Activated naive CD8-positive, alpha-beta T cell treated with anti-CD3 and anti-CD28 coated beads, Interleukin-2, amount 10 ng/mL, durations not matched to agents 7 days and 5 days (primary cell): ENCODE measurements at places on chromosomes 12 and 14. TPM values are rescaled to one million over a fixed set of nuclear protein-coding genes. Genes with fewer than 3 reads are reported as not detected.
A peak's percentile ranks its signal among the peaks of the same experiment; 100 is the strongest.

Gene TC2N
- 163 TPM for total RNA-seq

Gene CSRNP2
- total RNA-seq, result 20.0 TPM

Gene TAS2R42
- total RNA-seq, result not detected

Gene PLA2G1B
- total RNA-seq, result not detected

Gene CLEC9A
- not detected for total RNA-seq

Gene KRT4
- not detected for total RNA-seq

GRCh38 chr14:90406384-90406798, 9.6 kb downstream of the CALM1 start:
- H3K36me3 ChIP-seq, result peaks cover 45% of the 10 kb centered on the region
- peaks cover 28% of the 10 kb centered on the region for H3K4me1 ChIP-seq
- no peak overlapping the region for H3K4me3 ChIP-seq
- H3K27me3 ChIP-seq, result no peaks in the 10 kb centered on the region

GRCh38 chr12:88947486-88948043, 367.3 kb upstream of the KITLG start:
- DNase-seq, result no peak
- H3K27ac ChIP-seq, result no peak overlapping the region
- peaks cover 6% of the 10 kb centered on the region for H3K27me3 ChIP-seq
- H3K4me1 ChIP-seq, result no peaks in the 10 kb centered on the region
- H3K36me3 ChIP-seq, result no peaks in the 10 kb centered on the region

DNA sequence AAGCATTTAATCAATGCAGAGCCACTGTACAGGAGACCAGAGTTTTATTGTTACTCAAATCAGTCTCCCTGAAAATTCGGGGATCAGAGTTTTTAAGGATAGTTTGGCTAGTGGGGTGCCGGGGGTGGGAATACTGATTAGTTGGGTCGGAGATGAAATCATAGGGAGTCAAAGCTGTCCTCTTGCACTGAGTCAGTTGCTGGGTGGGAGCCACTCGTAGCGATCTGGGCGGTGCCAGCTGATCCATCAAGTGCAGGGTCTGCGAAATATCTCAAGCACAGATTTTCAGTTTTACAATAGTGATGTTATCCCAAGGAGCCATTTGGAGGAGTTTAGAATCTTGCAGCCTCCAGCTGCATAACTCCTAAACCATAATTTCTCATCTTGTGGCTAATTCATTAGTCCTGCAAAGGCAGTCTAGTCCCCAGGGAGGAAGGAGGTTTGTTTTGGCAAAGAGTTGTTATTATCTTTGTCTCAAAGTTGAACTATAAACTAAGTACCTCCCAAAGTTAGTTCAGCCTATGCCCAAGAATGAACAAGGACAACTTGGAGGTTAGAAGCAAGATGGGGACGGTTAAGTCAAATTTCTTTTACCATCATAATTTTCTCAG, 169.4 kb upstream of the PLEKHG7 start:
- H3K4me1 ChIP-seq, result peaks cover 24% of the 10 kb centered on the region
- DNase-seq, result no peak
- H3K4me3 ChIP-seq, result no peak overlapping the region
- peaks cover 26% of the 10 kb centered on the region for H3K36me3 ChIP-seq
- H3K27ac ChIP-seq, result no peak overlapping the region
- no peaks in the 10 kb centered on the region for H3K27me3 ChIP-seq

GRCh38 chr12:121124402-121125109, 8.1 kb upstream of the P2RX7 start:
- peaks cover 12% of the 10 kb centered on the region for H3K27me3 ChIP-seq
- H3K36me3 ChIP-seq, result peaks cover 2% of the 10 kb centered on the region
- peaks cover 45% of the 10 kb centered on the region for H3K4me1 ChIP-seq
- peak overlapping the region; percentile 17 for H3K27ac ChIP-seq

- H3K27ac ChIP-seq, result peak overlapping the region; percentile 38
- peak; percentile 76 for DNase-seq
- no peaks in the 10 kb centered on the region for H3K36me3 ChIP-seq
- H3K4me1 ChIP-seq, result peaks cover 24% of the 10 kb centered on the region
Measured at GRCh38 chr14:105486974-105487448, 325 bp downstream of the CRIP1 start.

- peaks cover 36% of the 10 kb centered on the region for H3K36me3 ChIP-seq
- H3K27me3 ChIP-seq, result no peaks in the 10 kb centered on the region
- no peak for DNase-seq
- peak overlapping the region; percentile 89 for H3K4me3 ChIP-seq
Measured at GRCh38 chr12:121788176-121788818, 5.2 kb downstream of the RHOF start.

GRCh38 chr12:5505116-5505515, 73.2 kb downstream of the NTF3 start:
- H3K36me3 ChIP-seq, result no peaks in the 10 kb centered on the region
- peaks cover 2% of the 10 kb centered on the region for H3K4me1 ChIP-seq
- no peak for DNase-seq
- no peak overlapping the region for H3K4me3 ChIP-seq
- no peaks in the 10 kb centered on the region for H3K27me3 ChIP-seq

GRCh38 chr12:106304797-106305196, 2.3 kb downstream of the TCP11L2 start:
- H3K4me3 ChIP-seq, result no peak overlapping the region
- DNase-seq, result no peak
- H3K27ac ChIP-seq, result no peak overlapping the region
- H3K36me3 ChIP-seq, result no peaks in the 10 kb centered on the region
- peaks cover 27% of the 10 kb centered on the region for H3K4me1 ChIP-seq

DNA sequence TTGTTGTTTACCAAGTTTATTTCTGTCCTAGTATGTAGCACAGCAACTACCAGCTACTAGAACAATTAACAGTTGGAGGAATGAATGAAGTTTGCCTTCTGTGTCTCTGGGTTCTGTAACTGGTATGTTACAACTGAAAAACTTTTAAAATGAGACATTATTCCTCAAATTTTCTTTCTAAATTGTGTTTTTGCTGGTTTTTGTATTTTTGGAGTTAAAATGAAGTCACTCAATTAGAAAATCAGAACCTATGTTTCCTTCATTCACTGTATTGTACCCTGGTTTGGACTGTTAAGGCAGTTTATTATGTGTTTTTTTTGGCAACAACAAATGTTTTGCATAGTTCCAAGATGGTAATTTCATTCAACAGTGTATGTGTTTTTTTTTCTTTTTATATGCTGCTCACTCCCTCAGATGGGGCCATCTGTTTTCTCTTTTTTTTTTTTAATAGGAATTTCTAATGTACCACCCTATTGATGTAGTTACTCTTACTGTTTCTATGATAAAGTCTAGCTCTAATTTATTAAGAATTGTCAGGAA, 30.2 kb upstream of the EVL start:
- H3K36me3 ChIP-seq, result peaks cover 4% of the 10 kb centered on the region
- no peak overlapping the region for H3K4me3 ChIP-seq
- no peaks in the 10 kb centered on the region for H3K27me3 ChIP-seq
- H3K4me1 ChIP-seq, result peaks cover 13% of the 10 kb centered on the region
- DNase-seq, result no peak

DNA sequence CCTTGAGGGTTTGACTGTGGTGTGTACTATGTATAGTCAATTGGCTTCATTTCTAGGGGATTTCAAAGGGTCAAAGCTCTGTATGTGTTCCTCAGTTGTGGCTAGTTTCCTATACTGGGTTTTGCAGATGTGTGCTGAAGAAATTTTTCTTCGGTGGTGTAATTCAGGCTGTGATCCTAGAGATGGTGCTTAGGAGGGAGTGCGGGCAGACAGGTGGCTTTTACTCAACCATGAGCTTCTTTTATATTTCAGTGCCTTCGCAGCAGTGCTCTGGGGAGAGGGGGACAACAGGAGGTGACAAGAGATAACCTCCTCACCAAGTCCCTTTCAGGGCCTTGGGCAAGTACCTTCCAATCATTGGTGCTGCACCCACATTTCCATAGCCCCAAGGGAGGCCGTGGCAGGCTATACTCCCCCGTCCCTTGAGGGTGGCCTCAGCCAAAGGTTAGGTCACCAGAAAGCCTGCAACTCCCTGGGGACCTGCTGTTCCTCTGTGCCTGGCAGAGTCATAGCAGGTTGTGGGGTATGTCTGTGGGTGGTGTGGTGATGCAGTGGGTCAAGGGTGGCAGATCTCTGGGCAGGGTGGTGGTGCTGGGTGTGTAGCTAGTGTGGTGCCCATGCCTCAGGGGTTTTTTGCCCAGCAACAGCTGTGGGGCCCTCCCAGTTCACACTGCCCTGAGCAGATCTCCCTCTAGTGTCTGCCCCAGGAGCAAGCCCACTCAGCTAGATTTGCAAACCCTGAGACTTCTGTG, 37.0 kb upstream of the TMX1 start:
- DNase-seq, result no peak
- H3K27ac ChIP-seq, result no peak overlapping the region
- H3K27me3 ChIP-seq, result peaks cover 24% of the 10 kb centered on the region
- no peaks in the 10 kb centered on the region for H3K4me1 ChIP-seq

GRCh38 chr12:11482955-11483354, 87.6 kb upstream of the PRB2 start:
- no peaks in the 10 kb centered on the region for H3K36me3 ChIP-seq
- H3K27ac ChIP-seq, result no peak overlapping the region
- no peaks in the 10 kb centered on the region for H3K4me1 ChIP-seq
- H3K4me3 ChIP-seq, result no peak overlapping the region

DNA sequence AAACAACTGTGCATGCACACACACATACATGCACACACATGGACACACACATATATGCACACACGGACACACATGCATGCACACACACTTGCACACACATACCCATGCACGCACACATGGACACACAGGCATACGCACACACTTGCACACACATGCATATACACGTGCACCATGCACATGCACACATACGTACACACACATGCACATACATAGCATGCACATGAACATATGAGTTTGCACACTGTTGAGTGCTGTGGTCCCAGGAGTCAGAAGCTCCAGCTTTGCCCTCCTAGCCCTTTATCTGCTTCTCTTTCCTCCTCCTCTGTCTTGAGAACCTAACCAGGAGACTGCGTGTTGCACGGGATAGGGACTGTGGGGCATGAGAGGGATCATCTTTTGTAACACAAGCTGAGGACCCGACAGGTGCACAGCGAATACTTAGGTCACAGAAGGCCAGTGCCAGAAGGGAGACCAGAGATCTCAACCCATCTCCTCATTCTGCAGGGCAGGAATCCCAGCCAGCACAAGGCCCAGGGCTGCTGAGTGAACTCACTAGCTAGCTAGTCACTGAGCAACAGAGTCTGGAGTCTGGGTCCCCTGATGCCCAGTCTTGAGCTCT, 3.5 kb upstream of the LRTM2 start:
- peaks cover 34% of the 10 kb centered on the region for H3K27me3 ChIP-seq
- H3K4me1 ChIP-seq, result peaks cover 4% of the 10 kb centered on the region
- H3K27ac ChIP-seq, result no peak overlapping the region

- no peak overlapping the region for H3K4me3 ChIP-seq
- no peak overlapping the region for H3K27ac ChIP-seq
- peaks cover 33% of the 10 kb centered on the region for H3K36me3 ChIP-seq
- no peaks in the 10 kb centered on the region for H3K27me3 ChIP-seq
- H3K4me1 ChIP-seq, result peaks cover 12% of the 10 kb centered on the region
Measured at GRCh38 chr12:118350908-118351559, 21.7 kb downstream of the TAOK3 start.

DNA sequence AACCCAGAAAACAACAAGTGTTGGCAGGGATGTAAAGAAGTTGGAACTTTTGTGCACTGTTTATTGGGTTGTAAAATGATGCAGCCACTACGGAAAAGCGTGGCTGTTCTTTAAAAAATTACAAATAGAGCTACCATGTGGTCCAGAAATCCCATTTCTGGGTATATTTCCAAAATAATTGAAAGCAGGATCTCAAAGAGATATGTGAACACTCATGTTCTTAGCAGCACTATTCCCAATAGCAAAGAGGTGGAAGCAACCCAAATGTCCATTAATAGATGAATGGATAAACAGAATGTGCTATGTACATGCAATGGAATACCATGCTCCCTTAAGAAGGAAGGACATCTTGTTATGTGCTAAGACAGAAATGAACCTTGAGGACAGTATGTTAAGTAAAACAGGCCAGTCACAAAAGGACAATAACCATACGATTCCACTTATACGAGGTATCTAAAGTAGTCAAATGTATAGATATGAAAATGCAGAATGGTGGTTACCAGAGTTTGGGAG, 249.5 kb downstream of the PHLDA1 start:
- no peaks in the 10 kb centered on the region for H3K36me3 ChIP-seq
- no peak overlapping the region for H3K4me3 ChIP-seq
- DNase-seq, result no peak
- peaks cover 14% of the 10 kb centered on the region for H3K27me3 ChIP-seq

DNA sequence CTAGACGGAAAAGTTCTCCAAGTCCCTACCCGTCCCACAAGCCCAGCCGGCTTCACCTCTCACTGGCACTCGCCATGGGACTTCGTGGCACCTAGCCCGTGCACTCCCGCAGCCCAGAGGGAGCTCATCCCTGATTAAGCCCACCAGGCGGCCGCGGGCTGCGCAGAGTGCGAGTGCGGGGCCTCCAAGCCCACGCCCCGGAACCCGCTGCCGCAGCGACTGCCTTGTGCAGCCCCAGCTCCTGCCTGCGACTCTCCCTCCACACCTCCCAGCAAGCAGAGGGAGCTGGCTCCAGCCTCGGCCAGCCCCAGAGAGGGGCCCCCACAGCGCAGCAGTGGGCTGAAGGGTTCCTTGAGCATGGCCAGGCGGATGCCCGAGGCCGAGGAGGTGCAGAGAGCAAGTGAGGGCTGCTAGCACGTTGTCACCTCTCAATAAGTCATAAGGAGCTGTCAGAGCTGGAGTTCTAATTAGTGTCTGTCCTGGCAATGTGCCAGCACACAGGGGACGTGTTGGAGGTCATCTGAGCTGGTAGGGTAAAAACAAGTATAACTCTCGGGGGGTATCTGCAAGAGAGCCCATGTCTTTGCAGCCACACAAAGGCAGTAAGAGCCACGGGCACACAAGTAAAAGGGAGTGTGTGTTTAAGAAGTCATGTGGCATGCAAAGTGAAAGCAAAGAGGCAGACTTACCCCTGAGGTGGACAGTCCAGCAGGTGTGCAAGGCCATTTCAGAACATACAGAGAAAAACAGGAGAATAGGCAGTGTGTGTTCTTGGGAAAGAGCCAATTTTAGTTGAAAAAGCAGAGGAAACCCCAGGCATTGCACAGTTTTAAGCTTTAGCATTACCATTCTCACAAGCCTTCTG, 27.1 kb upstream of the TMTC2 start:
- H3K4me1 ChIP-seq, result no peaks in the 10 kb centered on the region
- H3K27me3 ChIP-seq, result no peaks in the 10 kb centered on the region
- no peaks in the 10 kb centered on the region for H3K36me3 ChIP-seq

DNA sequence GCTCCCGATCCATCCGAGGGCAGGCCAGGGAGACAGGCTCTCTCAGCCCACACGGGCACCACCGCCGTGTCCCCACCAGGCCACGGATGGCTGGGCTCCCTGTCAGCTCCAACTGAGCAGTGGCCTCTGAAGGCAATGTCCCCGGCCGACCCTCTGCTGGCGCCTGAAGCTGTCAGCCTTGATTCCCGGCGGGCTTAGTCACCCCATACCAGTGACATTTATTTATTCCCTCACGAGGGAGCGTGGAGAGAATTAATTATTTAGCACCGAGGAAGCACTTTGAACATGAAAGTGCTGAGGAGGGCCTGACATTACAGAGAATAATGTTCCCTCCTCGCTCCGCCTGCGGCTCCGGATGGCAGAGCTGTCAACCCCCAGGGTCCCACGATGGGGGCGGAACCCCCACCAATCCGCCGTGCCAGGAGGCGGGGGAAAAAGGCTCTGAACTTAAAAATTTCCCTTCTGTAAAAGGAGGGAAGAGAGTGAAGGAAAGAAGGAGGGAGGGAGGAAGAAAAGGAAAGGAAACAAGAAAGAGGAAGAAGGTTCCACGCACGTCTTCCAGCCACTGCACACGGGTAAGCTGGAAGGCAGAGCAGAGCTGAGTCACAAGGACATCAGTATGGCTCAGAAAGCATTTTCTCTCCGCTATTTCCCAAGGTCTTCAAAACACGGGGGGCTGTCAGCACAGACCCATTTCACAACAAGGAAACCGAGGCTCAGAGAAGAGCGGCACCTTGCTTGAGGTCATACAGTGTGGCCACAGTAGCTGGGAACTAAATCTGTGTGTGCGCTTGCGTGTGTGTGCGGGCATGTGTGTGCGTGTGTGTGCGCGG, 108.7 kb upstream of the NCOR2 start:
- no peak for DNase-seq
- H3K4me3 ChIP-seq, result no peak overlapping the region
- no peaks in the 10 kb centered on the region for H3K27me3 ChIP-seq
- no peak overlapping the region for H3K27ac ChIP-seq
